ENCODE measurements at places on chromosomes 16 and 17.

DNA sequence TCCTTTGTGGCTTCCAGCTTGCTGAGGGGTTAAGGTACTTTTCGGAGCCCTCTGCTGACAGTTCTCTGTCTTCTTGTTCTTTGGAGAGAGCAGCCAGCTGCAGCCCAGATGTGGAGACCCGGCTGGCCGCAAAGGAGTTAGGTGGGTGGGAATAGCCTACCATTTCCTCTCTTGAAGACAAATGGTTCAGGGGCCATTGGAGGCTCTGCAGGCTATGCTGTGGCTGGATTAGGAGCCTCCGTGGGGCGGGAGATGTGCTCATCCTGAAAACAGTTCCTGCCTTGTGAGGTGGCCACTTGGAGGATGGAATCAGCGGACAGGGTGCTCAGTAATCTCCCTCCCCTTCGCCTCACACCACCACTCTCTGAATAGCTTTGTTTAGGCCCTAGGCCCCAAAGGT is 30.3 kb downstream of the MEOX1 start:
- DNase-seq, result no peak

GRCh38 chr17:44794851-44795413 is 35.2 kb downstream of the GJC1 start:
- peak; percentile 18 for DNase-seq

GRCh38 chr16:67733734-67734470 is 14.8 kb upstream of the GFOD2 start:
- DNase-seq, result no peak

GRCh38 chr17:17572010-17572785 is 19.3 kb downstream of the PEMT start:
- DNase-seq, result no peak

DNA sequence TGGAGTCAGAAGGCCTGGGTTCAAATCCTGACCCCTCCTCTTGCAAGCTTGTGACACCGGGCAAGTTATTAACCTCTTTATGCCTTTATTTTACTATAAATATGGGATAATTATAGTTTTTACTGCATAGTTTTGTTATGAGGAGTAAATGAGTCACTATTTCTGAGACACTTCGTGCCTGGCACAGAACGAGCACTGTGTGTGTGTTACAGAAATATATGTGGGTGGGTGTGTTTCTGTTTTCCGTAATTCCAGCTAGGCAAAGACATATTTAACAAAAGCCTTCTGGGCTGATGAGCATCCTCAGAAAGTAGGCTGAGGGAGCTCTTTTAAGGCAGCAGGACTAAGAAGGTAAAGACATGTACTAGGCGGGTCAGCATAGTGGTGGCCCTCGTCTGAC is 417.9 kb downstream of the MAF start:
- DNase-seq, result no peak

Data from HT-29 (cell line).